ENCODE measurements at places on chromosomes 3 and 15.

DNA sequence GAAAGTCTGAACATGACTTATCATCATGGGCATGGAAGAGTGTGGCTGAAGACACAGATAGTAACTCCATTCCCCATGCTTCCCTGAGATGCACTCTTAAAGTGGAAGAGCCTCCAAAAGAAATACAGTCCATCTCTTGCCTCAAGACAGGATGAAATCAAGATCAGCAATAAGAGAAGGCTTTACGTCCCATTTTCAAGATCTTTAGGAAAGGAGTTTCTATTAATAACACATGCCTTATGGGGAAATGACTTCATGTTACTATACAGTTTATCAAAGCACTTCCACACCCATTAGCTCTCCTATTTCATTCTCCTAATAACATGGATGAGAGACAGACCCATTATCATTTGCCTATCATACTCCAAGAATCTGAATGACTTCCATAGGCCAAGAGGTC, 6.1 kb upstream of the KBTBD12 start:
- no peak for DNase-seq

DNA sequence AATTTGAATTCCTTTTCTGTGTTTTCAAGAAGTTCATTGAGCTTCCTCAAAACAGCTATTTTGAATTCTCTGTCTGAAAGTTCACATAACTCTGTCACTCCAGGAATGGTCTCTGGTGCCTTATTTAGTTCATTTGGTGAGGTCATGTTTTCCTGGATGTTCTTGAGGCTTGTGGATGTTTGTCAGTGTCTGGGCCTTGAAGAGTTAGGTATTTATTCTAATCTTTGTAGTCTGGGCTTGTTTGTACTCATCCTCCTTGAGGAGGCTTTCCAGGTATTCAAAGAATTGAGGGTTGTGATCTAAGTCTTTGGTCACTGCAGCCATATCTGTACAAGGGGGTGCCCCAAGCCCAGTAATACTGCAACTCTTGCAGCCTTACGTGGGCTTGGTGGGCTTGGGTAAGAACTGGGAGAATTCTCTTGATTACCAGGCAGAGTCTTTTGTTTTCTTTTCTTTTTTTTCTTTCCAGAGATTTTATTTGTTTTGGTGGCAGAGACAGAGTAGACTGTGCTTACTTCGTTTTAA, 19.3 kb upstream of the CCNDBP1 start:
- no peak for DNase-seq

GRCh38 chr3:7536921-7537320, 676.0 kb downstream of the GRM7 start:
- DNase-seq: no peak

DNA sequence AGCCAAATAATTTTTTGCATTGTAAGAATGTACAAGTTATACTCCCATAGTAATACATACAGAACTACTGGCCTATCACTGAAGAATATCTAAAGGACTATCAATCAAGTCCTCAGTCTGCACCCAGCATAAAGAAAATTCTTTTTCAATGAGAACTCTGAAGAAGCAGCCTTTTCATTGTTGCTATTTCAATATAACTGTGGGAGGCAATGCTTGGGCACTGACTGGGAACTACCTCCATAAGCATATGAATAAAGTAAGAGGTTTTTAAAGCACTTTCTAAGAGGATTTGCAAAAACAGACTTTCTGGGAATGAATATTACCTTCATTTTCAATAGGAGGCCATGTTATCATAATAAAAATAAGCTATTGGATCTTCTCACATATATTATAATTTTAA, 24.6 kb upstream of the NECTIN3 start:
- no peak for DNase-seq

GRCh38 chr3:42027571-42027970, 63.6 kb upstream of the TRAK1 start:
- no peak for DNase-seq

GRCh38 chr3:136296960-136297359, 46.8 kb downstream of the PCCB start:
- no peak for DNase-seq

DNA sequence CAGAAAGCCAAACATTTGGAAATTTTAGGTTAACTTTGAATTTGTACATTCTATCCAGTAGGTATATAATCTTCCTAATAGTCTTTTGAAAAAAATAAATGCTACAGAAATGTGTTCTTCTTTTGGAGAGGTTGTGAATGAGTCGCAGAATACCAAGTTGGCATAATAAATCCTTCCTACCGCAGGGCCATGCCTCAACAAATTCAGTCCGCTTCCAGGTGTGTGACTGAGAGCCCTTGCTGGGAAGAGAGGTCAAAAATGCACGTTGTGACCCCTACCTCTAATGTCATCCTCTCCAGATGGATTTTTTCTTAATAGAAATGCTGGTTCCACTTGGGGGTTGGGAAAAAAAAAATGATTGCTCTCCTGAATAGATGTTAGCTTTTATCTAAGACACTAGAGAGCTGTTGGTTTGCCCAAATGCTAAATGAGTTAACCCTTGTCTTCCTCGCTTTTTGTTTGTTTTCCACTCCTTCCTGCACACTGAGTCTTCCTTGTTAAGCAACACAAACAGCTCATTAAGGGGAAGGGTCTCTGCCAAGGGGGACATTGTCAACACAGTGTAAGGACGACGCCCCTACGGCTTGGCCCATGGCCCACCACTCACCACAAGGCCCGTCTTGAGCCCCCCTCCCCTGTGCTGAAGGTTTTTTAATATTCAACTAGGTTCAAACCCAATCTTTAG, 33.9 kb downstream of the RLBP1 start:
- DNase-seq: no peak

DNA sequence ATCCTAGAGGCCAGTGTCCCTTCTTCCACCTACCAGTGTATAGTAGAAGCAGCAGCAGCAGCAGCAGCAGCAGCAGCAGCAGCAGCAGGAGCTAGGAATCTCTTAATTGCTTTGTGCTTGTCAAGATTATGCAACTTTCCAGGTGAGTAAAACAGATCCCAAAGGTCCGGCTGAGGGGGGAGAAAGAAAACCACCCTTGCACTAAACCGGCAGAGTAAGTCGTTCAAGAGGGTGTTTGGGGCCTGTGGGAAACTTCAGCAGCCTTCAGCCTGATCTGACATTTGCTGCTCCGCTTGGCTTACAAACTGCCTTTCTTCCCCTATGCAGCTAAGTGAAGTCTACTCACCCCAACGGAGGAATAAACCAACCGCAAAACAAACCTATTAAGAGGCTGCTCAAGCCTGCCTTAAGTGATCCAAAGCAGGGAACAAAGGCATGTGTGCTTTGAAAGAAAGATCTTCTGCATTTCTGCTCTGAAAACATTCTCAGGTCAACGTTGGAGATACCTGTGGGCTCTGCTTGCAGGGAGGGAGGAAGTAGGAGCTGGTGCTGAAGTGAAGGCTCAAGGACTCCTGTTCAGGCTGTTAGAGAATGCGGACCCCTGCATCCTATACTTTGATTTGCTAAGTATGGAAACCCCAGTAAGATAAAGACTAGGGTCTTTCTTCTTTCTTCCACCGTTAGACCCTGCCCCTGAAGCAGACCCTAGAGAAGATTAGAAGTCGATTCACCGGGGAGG, 35.7 kb upstream of the DLG1 start:
- no peak for DNase-seq

DNA sequence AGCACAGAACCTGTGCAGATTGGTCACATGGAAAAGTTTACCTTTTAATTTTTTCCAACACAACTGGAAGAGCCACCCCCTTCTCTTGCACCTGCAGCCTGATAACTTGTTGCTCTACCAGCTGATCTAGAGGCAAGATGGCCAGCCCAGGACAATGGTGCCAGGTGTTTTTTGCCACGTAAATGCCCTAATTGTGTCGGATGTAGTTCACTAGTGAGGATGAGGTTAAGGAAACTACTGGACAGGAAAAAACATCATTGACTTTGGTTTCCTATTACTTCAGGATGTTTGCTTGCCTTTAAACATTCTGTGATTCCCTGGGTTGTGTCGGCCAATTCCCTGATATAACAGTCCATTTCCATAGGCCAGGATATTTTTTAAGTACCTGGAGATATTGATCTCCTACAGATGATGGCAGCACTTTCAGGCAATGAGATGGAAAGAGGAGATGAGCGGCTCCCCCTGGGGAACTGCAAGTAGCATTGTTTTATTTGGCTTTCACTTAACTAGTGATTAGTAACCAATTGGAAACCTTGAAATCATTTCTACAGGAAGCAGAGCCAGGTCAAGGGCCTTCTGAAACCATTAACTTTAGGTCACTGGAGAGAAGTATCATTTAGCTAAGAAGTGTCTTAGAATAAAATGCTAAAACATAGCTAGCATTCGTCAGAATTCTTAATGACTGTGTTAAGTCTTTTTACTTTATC, 72.5 kb downstream of the OSBPL10 start:
- DNase-seq: no peak

DNA sequence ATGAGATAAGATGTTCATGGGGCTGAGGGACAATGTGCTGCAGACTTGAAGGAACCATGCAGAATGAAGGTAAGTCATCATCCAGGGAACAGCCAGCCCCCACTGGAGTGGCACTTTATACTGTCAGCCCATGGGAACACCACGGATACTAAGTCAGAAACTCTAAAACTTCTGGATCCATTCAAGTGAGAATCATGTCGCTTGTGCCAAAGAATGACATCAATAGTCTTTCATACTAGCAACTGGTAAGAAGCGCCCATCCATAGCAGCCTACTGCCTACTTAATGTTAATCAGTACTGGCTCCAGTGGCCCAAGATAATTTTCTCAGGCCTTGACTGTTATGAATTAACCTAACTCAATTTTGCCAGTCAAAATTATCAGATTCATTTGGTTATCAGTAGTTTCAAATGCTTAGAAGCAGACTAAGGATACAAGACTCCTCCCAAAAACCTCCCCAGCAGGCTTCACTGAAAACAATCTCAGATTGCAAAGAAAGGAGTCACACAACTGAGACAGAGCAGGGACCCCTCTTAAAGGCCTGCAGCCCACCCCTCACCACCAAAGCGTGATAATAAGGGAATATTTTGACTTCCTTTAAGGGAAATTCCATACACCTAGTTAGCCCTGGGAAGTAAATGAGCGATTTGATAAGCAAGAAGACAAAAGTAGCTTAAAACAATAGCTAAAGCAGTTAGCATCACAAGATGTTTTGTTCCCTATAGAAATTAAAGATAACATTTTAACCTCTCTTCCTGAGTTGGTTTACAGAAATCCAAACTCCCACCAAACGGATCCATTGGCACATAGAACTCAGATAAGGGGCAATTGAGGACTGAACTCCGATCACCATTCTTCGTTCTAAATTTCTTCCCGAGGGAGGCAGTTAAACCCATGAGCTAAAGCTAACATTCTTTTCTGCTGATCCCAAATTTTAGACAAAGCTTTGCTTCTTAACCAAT, 98.8 kb downstream of the TGFBR2 start:
- DNase-seq: no peak

GRCh38 chr3:21273259-21274025, 477.6 kb downstream of the ZNF385D start:
- DNase-seq: no peak

GRCh38 chr3:128084675-128085021, 32.4 kb downstream of the SEC61A1 start:
- DNase-seq: no peak

DNA sequence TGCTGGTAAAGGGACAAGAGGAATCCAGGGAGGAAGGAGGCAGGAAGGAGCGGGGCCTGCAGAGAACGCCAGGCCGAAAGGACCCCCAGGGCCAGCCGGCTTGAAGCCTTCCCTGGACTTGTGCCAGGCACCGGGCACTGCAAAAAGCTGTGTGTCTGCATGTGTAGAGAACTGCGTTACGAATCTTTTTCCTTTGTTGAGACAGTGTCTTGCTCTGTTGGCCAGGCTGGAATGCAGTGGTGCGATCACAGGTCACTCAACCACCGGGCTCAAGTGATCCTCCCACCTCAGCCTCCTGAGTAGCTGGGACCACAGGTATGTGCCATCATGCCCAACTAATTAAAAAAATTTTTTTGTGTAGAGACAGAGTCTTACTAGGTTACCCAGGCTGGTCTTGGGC, 17.0 kb upstream of the MUC4 start:
- DNase-seq: no peak

DNA sequence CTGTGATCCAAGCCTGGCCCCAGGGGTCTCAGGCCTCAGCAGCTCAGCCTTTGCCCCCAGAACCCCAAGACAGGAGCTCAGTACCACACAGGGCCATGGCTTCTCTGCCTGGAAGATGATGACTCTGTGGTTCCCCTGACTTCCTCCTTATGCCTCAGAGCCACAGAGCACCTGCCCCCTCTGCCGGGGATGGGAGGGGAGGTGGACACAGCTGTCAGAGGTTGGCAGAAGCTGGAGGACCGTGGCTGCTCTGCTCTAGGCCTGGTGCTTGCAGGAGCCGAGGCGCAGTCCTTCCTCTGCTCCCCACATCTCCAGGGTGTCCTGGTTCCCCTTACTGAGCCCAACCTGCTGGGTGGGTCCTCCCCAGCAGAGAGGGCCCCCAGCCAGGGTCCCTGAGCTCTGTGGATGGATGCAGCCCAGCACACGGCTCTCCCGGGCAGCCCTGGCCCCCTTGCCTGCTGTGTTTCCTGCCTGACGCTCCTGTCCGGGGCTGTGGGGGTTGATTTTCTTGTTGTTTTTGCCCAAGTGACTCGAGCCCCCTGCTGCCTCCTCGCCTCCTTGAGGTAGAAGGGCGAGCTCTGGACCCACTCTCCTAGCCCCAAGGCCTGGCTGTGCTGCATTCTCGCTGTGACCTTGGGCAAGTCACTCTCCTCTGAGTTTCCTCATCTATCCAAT, 36.6 kb downstream of the PSTPIP1 start:
- no peak for DNase-seq

DNA sequence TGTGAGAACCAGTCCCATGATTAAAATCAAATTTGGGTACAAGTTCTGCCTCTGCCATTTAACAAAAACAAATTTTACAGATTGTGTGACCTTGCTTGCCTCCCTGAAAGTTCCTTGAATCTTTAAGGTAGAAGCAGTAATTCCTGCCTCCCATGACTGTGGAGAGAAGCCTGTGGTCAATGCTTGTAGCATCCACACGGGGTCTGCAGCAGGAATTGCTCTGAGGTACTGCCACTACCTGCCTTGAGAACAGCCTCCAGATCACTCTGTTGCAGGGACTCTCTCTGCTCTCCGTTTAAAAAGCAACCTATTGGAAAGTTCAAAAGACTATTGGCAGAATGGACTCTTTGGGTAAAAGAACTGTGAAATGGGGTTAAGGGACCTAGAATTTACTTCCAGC, 75.9 kb downstream of the SST start:
- no peak for DNase-seq

DNA sequence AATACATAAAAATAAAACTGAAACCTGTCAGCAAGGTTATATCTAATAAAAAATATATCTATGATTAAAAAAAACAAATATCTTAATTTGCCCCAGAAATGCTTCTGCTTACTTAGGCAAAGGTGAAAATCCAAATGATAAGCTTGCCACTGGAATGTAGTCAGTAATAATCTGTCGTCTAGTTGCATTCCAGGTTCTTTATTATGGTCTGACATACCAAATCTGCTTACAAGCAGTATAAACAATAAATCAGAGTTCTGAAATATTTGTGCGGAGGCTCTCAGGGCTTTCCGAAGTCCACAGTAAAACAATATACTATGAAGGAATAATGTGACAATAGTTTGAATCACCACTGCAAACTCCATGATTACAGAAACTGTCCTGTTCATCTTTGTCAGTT, 1133.5 kb downstream of the ROBO1 start:
- DNase-seq: no peak

GRCh38 chr3:45599984-45600650, 5.6 kb downstream of the LIMD1 start:
- DNase-seq: no peak
